Activated CD4-positive, alpha-beta T cell treated with anti-CD3 and anti-CD28 coated beads, Interleukin-2, amount 10 ng/mL, durations not matched to agents 7 days and 5 days (primary cell): ENCODE measurements at places on chromosomes 12 and 14. TPM values are rescaled to one million over a fixed set of nuclear protein-coding genes. Genes with fewer than 3 reads are reported as not detected.
A peak's percentile ranks its signal among the peaks of the same experiment; 100 is the strongest.

Gene LRRK2
- 0.02 TPM for total RNA-seq

Gene MYO1H
- not detected for total RNA-seq

Gene GPRC5D
- total RNA-seq: 0.67 TPM

Gene ALDH1L2
- total RNA-seq: 0.20 TPM

Gene YAF2
- total RNA-seq: 36.8 TPM

Gene CD9
- total RNA-seq: 5.7 TPM

Gene ABCC9
- total RNA-seq: not detected

GRCh38 chr12:107487011-107487680 is 198.5 kb upstream of the PWP1 start:
- peaks cover 21% of the 10 kb centered on the region for H3K4me1 ChIP-seq
- no peak for DNase-seq
- H3K4me3 ChIP-seq: no peak overlapping the region
- no peaks in the 10 kb centered on the region for H3K27me3 ChIP-seq
- no peaks in the 10 kb centered on the region for H3K36me3 ChIP-seq
- no peak overlapping the region for H3K27ac ChIP-seq

GRCh38 chr12:10363914-10364814 is 25.7 kb downstream of the KLRK1 start:
- no peak overlapping the region for H3K4me3 ChIP-seq
- peaks cover 18% of the 10 kb centered on the region for H3K27me3 ChIP-seq
- peaks cover 13% of the 10 kb centered on the region for H3K4me1 ChIP-seq

DNA sequence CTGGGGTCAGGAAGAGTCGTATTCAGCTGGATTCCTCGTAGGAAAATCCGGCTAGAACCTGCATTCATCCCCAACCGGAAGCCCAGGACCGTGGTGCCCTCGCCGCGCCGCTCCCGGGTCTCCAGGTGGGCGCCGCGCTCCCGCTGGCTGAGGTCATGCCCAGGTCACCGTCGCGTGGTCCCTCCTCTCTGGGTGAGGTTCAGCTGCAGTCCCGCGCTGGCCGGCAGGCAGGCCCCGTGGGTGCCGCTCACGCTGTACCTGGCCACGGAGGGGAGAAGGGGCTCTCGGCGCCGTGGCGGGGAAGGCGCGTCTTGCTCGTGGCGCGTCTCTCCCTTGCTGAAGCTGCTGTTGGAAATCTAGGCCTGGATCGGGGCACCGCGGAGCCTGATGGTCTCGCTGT is 44.5 kb downstream of the LRTM2 start:
- H3K27ac ChIP-seq: no peak overlapping the region
- H3K4me3 ChIP-seq: no peak overlapping the region
- no peaks in the 10 kb centered on the region for H3K4me1 ChIP-seq
- H3K27me3 ChIP-seq: peaks cover 29% of the 10 kb centered on the region
- H3K36me3 ChIP-seq: no peaks in the 10 kb centered on the region

- peaks cover 40% of the 10 kb centered on the region for H3K36me3 ChIP-seq
- no peaks in the 10 kb centered on the region for H3K27me3 ChIP-seq
- peaks cover 55% of the 10 kb centered on the region for H3K4me1 ChIP-seq
- no peak overlapping the region for H3K4me3 ChIP-seq
These were observed 7.6 kb upstream of the USP15 start for GRCh38 chr12:62252576-62252975.

- H3K36me3 ChIP-seq: no peaks in the 10 kb centered on the region
- H3K27me3 ChIP-seq: peaks cover 21% of the 10 kb centered on the region
- H3K4me1 ChIP-seq: no peaks in the 10 kb centered on the region
- H3K4me3 ChIP-seq: no peak overlapping the region
These were observed 104.4 kb downstream of the PPM1A start for GRCh38 chr14:60353420-60353819.

DNA sequence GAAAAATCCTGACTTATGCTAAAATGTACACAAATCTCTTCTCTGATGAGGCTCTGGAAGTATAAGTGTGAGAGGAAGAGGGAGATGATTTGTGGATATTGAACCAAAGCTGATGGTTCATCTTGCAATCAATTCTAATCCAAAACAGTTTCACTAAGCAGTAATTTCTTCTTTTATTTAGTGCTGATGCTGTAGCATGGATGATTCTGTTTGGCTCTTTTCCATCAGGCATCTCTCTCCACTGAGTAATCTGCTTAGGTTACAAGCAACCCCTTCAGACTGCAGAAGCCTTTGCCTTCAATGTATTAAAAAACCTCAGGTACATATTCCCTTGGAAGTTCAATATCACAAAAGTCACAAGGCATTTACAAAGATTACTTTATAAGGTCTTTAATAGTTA is 159.1 kb upstream of the CCDC198 start:
- no peak overlapping the region for H3K27ac ChIP-seq
- no peak for DNase-seq
- no peaks in the 10 kb centered on the region for H3K36me3 ChIP-seq

DNA sequence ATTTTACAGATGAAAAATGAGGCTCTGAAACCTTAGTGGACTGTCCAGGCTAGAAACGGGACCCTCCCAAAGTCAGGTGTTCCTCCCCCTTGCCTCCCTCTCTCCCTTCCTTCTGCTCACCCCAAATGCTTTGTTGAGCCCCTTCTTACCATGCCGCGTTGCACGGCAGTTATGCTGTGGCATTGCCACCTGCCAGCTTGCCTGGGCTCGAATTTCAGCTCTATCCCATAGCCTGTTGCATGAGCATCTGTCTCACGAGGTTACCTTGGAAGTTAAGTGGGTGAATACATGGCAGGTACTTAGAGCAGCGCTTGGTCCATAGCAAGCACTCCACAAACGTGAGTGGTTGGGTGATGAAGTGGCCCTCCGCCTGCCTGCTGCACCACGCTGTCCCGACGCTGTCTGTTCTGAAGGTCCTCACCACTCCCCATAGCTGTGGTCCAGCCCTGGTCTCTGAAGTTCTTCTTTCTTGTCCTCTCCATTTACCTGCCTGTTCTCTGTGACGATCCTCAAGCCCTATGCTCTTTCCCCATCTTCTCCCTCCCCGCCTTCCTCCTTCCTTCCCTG is 269.9 kb downstream of the CACNA1C start:
- H3K27ac ChIP-seq: no peak overlapping the region
- H3K4me3 ChIP-seq: no peak overlapping the region
- DNase-seq: no peak
- no peaks in the 10 kb centered on the region for H3K36me3 ChIP-seq
- no peaks in the 10 kb centered on the region for H3K4me1 ChIP-seq
- peaks cover 10% of the 10 kb centered on the region for H3K27me3 ChIP-seq

GRCh38 chr12:39032034-39032433 is 126.6 kb upstream of the CPNE8 start:
- H3K27me3 ChIP-seq: no peaks in the 10 kb centered on the region
- no peaks in the 10 kb centered on the region for H3K4me1 ChIP-seq
- DNase-seq: no peak
- no peaks in the 10 kb centered on the region for H3K36me3 ChIP-seq
- H3K27ac ChIP-seq: no peak overlapping the region
- H3K4me3 ChIP-seq: no peak overlapping the region

DNA sequence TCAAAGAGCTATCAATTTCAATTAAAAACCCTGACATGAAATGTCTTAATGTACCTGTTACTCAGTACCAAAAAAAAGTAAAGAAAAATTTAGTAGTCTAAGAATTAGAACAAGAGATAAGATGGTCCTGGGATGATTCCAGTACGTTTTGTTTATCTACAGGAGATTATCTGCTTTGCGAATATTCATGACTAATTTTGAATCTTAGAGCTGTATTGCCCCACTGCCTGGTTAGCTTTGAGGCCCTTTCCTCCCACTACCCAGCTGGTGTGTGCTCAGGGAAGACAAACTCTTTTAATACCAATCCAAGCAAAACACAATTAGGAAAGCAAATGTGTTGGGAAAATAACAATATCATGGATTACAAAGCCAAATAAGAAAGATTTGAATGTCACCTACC is 263.5 kb downstream of the FOXG1 start:
- no peak overlapping the region for H3K27ac ChIP-seq
- no peak for DNase-seq
- H3K4me3 ChIP-seq: no peak overlapping the region
- H3K36me3 ChIP-seq: no peaks in the 10 kb centered on the region
- H3K4me1 ChIP-seq: no peaks in the 10 kb centered on the region
- H3K27me3 ChIP-seq: no peaks in the 10 kb centered on the region

DNA sequence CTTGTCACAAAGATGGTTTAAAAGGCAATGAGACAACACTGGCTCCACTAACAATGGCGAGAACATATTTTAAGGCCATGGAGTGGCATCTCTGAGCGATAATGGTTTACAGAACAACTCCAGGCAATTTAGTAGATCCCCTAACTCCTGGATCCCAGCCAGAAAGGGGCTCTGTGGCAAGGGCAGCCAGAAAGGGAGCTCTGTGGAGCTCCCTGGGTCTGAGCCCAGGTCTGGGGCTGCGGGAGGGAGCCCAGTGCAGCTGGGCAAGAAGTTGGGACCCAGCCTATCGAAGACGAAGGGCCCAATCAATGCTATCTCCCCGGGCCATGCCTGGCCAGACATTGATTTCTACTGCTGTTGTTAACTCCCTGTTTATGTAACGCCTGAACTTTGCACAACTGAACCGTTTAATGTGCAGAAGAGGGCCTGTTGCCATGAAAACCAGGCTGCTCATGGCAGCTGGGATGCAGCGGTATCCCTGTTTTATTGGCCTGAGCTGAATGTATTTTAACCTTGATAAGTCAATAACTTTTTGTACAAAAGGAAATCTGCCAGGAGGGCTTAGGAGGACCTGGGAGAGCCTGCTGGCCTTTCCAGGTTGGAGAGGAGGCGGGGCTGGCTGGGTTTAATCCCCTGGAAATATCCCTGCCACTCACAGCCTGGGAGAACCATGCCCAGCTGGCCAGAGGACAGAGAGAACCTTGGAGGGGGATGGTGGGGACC is 6.7 kb upstream of the FAM222A start:
- H3K4me1 ChIP-seq: no peaks in the 10 kb centered on the region
- no peak overlapping the region for H3K27ac ChIP-seq
- no peak for DNase-seq
- peaks cover 17% of the 10 kb centered on the region for H3K27me3 ChIP-seq
- H3K4me3 ChIP-seq: no peak overlapping the region

GRCh38 chr12:77560714-77561113 is 270.0 kb upstream of the NAV3 start:
- no peaks in the 10 kb centered on the region for H3K27me3 ChIP-seq
- no peak overlapping the region for H3K27ac ChIP-seq
- no peak overlapping the region for H3K4me3 ChIP-seq
- DNase-seq: no peak
- no peaks in the 10 kb centered on the region for H3K4me1 ChIP-seq

DNA sequence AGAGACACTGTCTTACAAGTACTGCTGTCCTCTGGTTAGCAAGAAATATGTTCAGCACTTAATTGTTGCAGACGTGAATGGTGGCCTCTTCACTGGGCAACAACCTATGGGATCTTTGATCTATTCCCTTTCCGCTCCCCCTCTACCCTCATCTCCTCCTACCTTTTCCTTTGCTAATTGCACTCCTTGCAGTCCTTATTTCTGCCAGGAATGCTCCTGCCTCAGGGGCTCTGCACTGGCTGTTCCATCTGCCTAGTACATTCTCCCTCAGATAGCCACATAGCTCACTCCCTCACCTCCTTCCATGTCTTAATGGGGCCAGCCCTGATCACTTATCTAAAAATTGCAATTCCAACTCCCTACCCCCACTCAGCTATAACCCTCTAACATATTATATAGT is 4.5 kb upstream of the NFYB start:
- no peak overlapping the region for H3K4me3 ChIP-seq
- peaks cover 5% of the 10 kb centered on the region for H3K4me1 ChIP-seq
- peaks cover 33% of the 10 kb centered on the region for H3K27me3 ChIP-seq

GRCh38 chr12:117968826-117969659 is at the start of gene KSR2:
KSR2 (minus strand) TSS chr12:117968990; CDS start chr12:117968255, 735 bp downstream.
- H3K4me1 ChIP-seq: peaks cover 6% of the 10 kb centered on the region
- peaks cover 2% of the 10 kb centered on the region for H3K36me3 ChIP-seq
- H3K27ac ChIP-seq: peak within 1 kb of the TSS; percentile 4
- peaks cover 63% of the 10 kb centered on the region for H3K27me3 ChIP-seq
- peak within 1 kb of the TSS; percentile 75 for H3K4me3 ChIP-seq

- H3K27me3 ChIP-seq: no peaks in the 10 kb centered on the region
- H3K4me1 ChIP-seq: peaks cover 20% of the 10 kb centered on the region
- DNase-seq: no peak
- peak overlapping the region; percentile 18 for H3K4me3 ChIP-seq
- H3K36me3 ChIP-seq: peaks cover 41% of the 10 kb centered on the region
These were observed 12.2 kb downstream of the GPR84 start for GRCh38 chr12:54352022-54352531.

- no peaks in the 10 kb centered on the region for H3K36me3 ChIP-seq
- H3K27me3 ChIP-seq: no peaks in the 10 kb centered on the region
- DNase-seq: no peak
- H3K27ac ChIP-seq: no peak overlapping the region
- H3K4me3 ChIP-seq: no peak overlapping the region
These were observed 167.2 kb downstream of the ETNK1 start for GRCh38 chr12:22792138-22792537.

- H3K36me3 ChIP-seq: peaks cover 3% of the 10 kb centered on the region
- H3K27me3 ChIP-seq: no peaks in the 10 kb centered on the region
- no peak overlapping the region for H3K4me3 ChIP-seq
- H3K27ac ChIP-seq: peak overlapping the region; percentile 11
These were observed 37.2 kb downstream of the NT5DC3 start for GRCh38 chr12:103803847-103804246.

GRCh38 chr12:66694666-66695613 is 16.1 kb upstream of the GRIP1 start:
- no peak overlapping the region for H3K4me3 ChIP-seq
- no peaks in the 10 kb centered on the region for H3K36me3 ChIP-seq
- no peak overlapping the region for H3K27ac ChIP-seq
- H3K4me1 ChIP-seq: peaks cover 25% of the 10 kb centered on the region
- H3K27me3 ChIP-seq: peaks cover 9% of the 10 kb centered on the region
- no peak for DNase-seq

- no peaks in the 10 kb centered on the region for H3K27me3 ChIP-seq
- H3K4me1 ChIP-seq: peaks cover 20% of the 10 kb centered on the region
These were observed 792 bp upstream of the SLC38A1 start for GRCh38 chr12:46269429-46270241.

GRCh38 chr12:26122681-26123481 is 2.0 kb downstream of the BHLHE41 start:
- peaks cover 43% of the 10 kb centered on the region for H3K4me1 ChIP-seq
- peak overlapping the region; percentile 57 for H3K27ac ChIP-seq
- peak overlapping the region; percentile 74 for H3K4me3 ChIP-seq
- DNase-seq: no peak

GRCh38 chr14:32654106-32654505 is 284.6 kb upstream of the NPAS3 start:
- H3K4me3 ChIP-seq: no peak overlapping the region
- no peak overlapping the region for H3K27ac ChIP-seq
- no peak for DNase-seq
- no peaks in the 10 kb centered on the region for H3K4me1 ChIP-seq
- H3K36me3 ChIP-seq: no peaks in the 10 kb centered on the region
